Stimulated activated CD4-positive, alpha-beta T cell treated with anti-CD3 and anti-CD28 coated beads, Interleukin-12 subunit alpha, Interleukin-12 subunit beta, amount 100 ng/mL, for 4 hours (primary cell): ENCODE measurements at places on chromosomes 4 and X.

- no peak for DNase-seq
Observed at GRCh38 chrX:69815063-69815462, 199.2 kb downstream of the EDA start.

GRCh38 chr4:169259271-169259670, 11.5 kb downstream of the SH3RF1 start:
- DNase-seq = no peak

DNA sequence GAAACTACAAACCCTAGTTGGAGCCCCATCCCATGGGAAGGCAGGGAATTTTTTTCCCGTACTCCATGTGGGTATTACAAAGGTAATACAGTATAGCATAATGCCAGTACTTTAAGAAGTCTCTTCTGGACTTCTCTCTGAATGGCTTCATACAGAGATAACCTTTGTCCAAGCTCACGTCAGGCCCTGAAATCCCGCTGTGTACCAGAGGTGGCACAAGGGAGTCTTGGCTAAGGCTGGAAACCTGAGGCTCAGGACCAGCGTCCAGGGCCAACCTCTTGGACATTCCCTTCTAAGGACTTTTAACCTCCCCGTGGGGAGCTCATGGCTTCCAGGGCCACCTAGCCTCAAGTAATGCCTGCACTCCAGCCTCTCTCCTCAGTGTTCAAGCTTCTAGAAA, 338.9 kb upstream of the FAM241A start:
- DNase-seq = no peak

DNA sequence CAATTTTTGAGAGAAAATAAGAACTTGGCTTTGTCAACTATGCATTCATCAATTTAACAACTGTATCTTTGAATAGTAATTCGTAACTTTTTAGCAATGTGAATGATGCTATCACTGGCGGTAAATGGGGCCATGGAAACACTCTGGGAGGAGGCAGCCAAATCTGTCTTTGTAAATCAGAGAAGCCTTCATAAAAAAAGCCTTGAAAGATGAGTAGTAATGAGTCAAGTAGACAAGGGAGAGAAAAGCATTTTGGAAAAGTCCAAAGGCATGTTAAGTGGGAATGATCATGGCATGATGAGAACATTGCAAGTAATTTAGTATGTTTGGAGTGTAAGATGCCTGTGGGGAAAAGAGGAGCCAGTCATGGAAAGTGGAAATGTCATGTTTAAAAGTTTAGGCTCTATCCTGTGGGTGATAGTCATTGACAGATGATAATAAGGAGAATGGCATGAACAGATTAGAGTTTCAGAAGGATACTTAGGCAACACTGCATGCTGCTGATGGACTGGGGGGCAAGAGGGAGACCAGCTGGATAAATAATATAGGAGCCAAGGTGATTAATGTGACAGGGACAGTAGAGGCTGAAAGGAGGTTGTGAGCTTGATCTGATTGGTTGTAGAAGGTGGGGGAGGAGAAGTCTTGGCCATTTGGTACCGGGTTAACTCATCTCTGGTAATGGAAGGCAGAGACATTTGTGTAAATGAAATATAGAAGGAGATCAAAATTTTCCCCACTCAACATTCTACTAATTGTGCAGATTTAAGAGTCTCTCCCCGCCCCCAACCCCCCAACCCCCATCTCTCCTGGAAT, 16.3 kb downstream of the SPRY1 start:
- no peak for DNase-seq

GRCh38 chr4:26377328-26378311, 56.8 kb downstream of the RBPJ start:
- DNase-seq = no peak

GRCh38 chr4:3225071-3225850, 23.7 kb upstream of the MSANTD1 start:
- no peak for DNase-seq

DNA sequence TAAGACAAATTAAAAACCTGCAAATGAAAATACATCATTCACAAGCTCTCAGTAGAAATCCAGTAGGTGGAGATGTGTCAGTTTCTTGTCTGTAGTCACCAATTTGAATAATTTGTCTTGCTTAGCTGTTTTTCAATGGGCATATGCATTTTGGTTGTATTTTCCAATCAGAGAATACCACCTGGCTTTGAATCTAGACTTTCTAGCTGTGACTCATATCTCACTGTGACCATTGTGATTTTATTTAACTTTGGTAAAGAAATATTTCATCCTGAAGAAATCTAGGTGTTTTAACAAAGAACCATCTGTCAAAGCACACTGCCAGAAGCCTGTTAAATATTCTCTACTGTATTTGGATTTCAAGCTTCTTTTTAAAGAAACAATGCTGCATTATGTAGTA, 1650.6 kb upstream of the IGFBP7 start:
- no peak for DNase-seq

- DNase-seq = no peak
Observed at GRCh38 chr4:186027405-186027804, 41.6 kb upstream of the TLR3 start.

- no peak for DNase-seq
Observed at GRCh38 chr4:185275501-185275900, 66.1 kb downstream of the SNX25 start.

DNA sequence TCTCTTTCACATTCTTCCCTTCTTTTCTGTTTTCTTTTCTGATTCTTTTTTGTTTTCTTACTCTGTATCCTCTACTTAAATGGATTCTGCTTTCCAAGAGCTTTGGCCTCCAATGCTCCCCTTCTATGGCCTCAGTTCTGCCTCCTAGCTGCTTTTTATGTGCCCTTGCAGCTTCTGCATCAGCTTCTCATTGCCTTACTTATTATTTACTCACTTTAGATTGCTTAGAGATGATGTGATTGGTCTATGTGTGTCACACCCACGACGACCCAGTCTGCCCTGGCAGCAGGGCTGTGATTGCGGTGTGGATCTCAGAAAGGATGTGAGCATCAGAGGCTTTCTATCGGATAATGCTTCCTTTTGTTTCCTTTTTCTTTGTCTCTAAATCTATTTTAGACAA, 71.8 kb upstream of the SMARCA5 start:
- no peak for DNase-seq

DNA sequence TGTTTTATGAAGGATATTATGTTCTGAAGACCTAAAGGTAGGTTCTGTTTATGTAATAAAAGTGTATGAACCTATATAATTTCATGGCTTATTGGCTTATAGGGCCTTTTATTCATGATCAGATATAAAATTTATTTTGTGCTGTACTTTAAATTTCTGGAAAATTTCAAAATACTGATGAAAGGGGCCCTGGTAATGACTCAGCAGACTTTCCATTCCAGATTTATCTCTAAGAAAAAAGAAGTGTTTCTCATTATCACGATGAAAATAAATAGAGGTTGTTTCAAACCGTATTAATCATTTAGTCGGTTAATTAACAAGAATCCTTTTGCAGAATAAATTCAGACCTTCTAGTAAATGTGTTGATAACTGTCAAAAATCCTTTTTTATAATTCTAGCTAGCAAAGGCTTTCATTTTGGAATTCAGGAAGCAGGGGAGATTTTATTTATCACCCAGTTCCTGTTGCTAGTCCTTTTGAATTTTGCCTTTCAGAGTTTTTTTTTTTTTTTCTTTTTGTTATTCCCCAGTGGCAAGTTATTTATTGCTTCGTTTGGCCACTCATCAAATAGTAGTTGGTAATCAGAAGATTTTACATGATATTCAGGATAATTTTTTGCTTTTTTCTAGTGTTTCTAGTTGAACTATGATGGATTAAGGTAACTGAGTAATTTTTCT, 5.4 kb upstream of the TAPT1 start:
- no peak for DNase-seq

DNA sequence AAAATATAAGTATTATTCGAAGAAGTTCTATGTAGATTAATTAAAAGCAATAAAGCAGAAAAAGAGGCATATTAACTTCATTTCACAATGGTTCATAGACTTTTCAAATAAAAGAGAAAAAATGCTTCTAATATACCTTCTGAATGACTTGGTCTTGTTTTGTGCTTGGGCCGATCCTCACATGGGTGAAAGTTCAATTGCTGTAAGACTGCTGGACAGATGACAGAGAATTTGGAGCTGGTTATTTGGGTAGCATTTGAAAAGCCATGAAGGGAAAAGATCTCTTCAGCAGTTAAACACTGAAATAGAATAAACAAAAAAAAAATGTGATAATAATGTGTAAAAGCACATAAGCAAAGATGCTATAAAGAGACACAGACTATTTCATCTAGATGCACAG, 29.8 kb downstream of the SLC39A8 start:
- DNase-seq = no peak

- no peak for DNase-seq
Observed at GRCh38 chrX:46882266-46882665, 30.0 kb upstream of the JADE3 start.

DNA sequence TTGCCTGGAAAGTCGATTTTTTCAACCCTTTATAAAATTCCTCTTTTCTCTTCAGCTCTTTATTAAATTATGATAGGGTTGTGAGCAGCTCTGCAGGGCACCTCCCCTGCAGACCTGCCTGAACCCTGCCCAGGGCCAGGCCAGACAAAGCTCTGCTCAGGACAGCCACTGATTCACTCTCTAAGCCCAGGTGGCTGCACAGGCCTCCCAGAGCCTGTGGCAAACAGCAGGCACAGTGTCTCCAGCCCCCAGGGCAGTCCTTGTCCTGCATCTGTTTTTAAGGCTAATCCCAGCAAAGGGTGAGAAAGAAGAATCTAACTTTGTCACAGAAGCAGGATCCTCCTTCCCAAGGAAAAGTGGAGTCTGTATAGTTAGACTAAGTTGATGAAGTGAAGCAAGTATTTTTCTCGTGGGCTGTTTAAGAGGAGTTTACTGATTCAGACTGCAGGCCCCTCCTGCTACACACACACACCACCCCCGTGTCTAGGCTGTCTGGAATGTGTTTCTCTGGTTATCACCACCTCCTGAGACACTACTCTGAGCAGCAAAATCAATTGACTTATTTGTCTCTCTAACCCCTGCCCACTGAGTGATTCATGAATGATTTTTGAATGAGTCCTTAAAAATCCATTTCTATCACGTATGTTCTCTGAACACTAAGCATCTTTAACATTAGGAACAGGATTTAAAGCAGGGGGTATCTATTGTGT, 101.7 kb downstream of the CHIC2 start:
- no peak for DNase-seq

DNA sequence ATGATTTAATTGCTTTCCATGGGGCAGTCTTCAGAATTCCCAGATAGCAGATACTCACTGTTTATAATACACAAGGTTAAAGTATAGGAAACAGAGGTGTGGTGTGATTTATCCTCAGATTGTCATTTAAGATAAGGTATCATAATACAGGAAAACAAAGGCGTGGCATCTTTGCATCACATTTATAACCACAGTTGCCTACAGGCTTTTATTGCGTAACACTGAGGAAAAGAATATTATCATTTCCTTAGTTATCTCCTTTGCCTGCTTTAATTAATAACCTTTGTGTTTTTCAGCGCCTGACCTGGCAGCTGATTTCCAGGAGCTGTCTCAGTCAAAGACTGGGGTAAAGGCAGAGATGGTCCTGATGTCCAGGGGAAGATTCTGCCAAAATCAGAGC, 68.8 kb downstream of the SSX7 start:
- DNase-seq = no peak

GRCh38 chrX:106243376-106243775, 75.3 kb downstream of the PWWP3B start:
- no peak for DNase-seq

DNA sequence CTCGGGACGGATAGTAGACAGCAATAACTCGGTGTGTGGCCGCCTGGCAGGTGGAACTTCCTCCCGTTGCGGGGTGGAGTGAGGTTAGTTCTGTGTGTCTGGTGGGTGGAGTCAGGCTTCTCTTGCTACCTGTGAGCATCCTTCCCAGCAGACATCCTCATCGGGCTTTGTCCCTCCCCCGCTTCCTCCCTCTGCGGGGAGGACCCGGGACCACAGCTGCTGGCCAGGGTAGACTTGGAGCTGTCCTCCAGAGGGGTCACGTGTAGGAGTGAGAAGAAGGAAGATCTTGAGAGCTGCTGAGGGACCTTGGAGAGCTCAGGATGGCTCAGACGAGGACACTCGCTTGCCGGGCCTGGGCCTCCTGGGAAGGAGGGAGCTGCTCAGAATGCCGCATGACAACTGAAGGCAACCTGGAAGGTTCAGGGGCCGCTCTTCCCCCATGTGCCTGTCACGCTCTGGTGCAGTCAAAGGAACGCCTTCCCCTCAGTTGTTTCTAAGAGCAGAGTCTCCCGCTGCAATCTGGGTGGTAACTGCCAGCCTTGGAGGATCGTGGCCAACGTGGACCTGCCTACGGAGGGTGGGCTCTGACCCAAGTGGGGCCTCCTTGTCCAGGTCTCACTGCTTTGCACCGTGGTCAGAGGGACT, 5.7 kb upstream of the MSANTD1 start:
- DNase-seq = no peak

- DNase-seq = no peak
Observed at GRCh38 chr4:148923881-148924280, 481.7 kb upstream of the NR3C2 start.

- DNase-seq = no peak
Observed at GRCh38 chr4:31189938-31190337, 469.8 kb downstream of the PCDH7 start.

DNA sequence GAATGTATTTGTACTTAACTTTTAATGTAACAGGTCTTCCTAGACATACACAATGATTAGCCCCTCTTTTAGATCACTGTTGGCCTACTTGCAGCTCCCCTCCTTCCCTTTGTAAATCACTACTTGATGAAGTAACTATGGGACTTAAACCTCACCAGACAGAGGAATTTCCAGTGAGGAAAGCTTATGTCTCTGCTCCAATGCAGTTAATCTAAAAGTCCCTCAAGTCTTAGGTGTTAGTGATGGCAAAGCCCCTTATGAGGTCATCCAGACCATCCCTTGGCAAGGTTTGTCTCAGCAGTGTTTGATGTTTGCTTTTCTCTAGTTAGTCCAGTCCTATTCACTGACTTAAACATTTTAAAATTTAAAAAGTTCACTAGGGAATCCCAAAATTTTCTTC, 877.3 kb upstream of the INTU start:
- DNase-seq = no peak

- DNase-seq = no peak
Observed at GRCh38 chr4:15482842-15483241, 13.2 kb downstream of the CC2D2A start.

DNA sequence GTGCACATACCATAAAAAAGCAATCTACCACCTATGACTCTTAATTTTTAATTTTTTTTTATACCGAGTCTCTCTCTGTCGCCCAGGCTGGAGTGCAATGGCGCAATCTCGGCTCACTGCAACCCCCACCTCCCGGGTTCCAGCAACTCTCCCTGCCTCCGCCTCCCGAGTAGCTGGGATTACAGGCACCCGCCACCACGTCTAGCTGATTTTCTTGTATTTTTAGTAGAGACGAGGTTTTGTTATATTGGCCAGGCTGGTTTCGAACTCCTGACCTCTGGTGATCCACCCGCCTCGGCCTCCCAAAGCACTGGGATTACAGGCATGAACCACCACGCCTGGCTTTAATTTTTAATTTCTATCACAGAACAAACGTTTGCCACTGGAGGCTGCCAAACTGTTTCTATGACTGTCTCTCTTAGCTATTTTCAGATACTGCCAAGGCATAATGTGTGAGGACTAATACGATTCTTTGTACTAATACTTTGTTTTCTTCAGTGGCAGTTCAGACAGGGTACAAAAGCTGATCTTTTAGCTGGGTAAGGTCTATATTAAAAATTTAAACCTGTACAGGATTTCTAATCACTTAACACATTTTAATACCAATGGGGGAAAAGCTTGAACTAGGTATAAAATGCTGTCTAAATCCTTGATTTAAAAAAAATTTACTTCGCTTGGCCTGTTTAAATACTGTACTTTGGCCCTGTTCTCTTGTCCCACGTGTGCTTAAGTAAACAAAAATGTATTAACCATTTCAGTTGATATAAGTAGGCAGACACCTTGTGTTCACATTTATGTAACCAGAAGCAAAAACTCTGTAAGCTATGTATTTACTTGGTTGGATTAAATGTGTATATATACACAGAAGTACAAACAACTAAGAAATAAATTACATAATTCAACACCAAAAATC, 2.3 kb downstream of the PGRMC2 start:
- no peak for DNase-seq
